ENCODE measurements at places on chromosomes 7 and 10.

DNA sequence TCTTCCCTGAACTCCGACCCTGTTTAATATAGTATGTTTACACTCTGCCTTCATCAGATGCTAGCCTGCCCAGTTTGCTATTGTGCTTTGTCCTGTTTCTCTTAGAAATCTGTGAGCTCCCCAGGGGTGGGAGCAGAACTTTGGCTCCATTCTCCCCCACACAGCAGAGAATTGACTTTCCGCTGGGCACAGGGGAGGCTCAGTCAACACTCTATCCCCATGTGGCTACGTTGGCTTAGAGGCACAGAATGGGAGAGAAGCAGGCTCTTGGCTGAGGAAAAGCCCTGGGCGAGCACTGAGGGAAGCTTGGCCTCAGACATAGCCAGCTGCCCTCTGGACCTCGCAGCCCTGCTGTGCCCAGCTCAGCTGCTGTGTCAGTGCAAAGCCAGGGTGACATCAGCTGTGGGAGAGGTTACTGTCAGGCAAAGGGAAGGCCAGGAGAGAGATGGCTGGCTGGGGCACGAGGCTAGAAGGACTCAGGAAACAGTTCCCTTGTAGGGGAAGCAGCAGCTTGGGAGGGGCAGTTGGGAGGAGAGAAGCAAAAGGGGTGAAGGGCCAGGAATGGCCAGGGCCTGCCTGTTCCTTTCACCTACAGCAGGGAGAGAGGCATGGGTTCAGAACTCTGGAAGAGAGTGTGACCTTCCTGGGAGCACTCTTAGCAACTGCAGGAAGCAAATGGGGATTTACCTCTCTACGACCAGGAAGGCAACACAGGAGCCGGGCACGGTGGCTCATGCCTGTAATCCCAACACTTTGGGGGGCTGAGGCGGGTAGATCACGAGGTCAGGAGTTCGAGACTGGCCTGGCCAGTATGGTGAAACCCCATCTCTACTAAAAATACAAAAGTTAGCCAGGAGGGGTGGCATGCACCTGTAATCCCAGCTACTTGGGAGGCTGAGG lies 5.8 kb upstream of the SCD start:
- DNase-seq = no peak

DNA sequence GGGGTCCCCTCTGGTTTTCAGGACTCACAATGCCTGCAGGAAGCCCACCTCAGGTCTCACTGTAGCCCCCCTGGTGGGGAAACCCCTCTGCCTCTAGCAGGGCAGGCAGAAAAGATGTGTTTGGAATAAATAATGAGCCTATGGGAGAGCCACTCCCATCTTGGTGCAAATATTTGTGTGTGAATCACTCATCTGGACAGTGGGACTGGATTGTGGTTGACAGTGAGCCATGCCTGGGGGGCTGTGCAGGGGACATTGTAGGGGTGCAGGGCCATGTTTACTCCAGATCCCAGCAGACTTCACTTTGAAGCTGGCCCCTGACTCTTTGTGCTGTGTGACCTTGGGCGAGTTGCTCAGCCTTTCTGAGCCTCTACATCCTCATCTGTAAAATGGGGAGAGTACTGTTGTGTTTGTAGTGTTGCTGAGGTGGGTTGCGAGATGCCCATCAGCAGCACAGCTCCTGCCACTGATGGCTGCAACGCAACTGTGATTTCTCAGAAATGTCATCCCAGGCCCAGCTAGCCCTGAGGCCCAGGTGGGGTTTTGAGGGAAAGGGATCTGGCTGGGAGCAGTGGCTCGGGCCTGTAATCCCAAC lies 20.7 kb downstream of the GTF2IRD1 start:
- DNase-seq = no peak

DNA sequence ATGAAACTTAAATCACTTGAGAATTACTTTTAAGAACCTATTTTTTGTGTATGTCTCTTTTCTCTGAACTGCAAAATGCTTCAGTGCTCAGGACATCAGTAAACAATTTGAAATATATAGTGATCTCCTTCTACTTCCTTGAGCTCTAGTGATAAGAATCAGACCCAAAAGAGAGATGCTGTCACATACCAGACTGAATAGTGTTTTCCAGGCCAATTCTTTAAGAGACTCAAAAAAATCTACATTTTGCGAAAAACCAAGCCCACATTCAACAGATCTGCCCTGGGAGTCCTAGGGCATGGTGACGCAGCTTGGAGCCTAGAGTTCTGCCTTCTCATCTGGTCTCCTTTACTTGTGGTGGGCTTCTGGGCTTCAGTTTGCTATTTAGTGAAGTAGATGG lies 72.1 kb upstream of the SLC13A1 start:
- DNase-seq = no peak

DNA sequence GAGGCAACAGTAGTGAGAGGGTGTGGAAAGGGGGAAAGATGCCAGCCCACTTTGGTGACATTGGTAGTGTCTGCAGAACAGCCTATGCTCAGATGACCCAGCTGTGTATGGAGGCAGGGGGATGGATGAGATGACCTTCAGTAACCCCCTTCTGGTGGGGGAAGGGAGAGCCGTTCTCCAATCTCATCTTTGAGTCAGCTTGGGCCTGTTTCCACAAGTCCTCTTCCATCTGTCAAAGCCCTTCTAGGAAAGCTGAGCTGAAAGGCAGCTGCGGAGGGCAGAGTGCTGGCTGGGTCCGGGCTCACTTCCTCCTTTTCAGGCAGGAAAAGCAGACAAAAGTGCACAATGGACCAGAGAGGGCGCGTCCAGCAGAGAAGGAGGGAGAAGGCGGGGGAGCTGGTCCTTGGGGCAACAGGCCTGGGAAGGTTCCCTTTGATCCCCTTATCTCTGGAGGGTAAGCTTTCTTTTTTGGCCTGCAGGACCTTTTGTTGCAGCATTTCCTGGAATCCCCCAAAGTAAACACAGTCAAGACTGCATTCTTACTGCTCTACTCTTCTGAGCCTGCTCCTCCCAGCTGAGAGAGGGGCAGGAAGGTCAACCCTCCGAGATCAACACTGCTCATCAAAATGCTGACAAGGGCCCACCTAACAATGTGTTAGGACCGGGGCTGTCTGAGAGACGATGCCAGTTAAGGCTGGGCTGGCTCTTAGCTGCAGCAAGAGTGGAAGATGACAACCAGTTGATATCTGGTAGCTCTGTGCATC lies 1.2 kb upstream of the LRMDA start:
- no peak for DNase-seq

GRCh38 chr10:52645187-52645758 lies 127.3 kb downstream of the MBL2 start:
- no peak for DNase-seq

- DNase-seq = no peak
These were observed 182.2 kb downstream of the ADK start for GRCh38 chr10:74333174-74333573.

- no peak for DNase-seq
These were observed 3.9 kb upstream of the NMT2 start for GRCh38 chr10:15172306-15172840.

DNA sequence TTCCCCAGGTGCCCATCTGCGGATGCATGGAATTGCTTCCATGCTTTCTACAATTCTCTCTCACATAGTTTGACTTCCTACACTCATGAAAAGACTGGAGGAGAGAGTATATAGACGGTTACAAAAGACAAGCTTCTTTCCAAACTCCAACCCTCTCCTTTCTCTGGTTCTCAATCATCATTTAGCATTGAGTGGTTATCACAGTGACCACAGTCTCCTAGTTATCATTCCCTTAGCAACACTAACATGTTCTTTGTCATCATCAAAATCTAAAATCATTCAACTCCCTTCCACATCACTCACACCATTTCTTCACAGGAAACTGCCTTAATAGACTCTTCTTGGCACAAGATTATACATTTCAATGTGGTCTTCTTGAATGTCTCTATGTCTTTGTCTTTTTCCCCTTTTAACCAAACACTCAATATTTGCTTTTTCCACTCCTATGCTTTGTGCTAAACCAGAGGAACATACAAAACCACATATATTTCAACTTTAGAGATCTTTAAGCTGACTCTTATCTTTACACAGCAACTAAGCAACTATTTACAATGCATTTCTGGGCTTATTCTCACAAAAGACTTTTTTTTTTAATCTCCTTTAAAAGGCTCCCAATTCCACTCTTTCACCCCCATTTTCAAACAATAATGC lies 126.3 kb downstream of the CNOT4 start:
- DNase-seq = no peak

- DNase-seq = no peak
These were observed 50.0 kb downstream of the PLXNA4 start for GRCh38 chr7:132526111-132526740.

GRCh38 chr7:130090745-130091532 lies 20.6 kb downstream of the KLHDC10 start:
- no peak for DNase-seq

Data from glomerular endothelial cell (primary cell).